ENCODE measurements at places on chromosomes 3 and 15.

DNA sequence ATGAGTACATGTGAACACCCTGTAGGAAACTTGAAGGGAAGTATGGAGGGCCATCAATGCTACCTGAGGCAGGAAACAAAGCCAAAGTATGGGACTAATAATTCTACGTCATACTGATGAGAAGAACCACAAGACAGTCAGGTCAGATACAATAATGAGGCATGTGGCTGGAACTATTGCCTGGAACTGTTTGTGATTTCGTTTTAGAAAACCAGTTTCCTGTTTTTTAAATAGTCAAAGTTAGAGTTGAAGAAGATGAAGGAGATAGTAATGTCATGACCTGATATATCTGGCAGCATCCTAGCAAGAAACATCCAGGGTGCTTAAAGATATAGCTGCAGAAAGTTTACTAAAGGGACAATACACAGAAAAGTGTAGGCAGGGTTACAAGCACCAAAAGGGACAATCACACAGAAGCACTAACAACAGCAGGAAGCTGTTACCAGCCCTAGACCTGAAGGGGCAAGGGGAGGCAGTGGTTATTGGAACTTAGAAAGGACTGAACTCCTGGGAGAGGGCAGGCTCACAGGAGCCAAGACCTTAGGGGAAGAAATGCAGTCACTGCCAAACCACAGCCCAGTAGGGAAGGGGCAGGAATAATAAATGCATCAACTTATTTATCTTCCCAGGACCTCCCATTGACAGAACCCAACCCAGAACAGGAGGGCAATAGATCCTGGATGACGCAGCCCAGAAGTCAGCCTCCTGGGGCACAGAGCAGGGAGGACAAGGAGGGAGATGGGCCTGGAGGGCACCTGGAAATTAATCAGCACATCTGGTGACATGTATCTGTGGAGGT, 302.1 kb upstream of the STT3B start:
- DNase-seq: no peak

DNA sequence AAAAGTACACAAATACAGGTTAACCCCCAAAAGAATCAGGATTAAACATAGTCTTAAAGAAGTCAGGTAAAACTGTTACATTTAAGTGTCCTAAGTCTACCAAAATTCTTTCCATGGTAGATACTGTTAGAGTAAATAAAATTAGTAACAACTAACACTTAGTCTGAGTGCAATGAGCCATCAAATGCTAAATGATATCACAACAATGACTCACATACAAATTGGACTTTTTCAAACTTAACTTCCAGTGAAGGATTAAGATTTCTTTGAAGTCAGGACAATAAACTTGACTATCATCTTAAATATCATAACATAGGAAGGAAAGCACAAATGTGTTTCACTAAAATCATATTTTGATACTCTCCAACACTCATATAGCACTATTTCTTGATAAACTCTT, 43.9 kb downstream of the ZNF148 start:
- no peak for DNase-seq

DNA sequence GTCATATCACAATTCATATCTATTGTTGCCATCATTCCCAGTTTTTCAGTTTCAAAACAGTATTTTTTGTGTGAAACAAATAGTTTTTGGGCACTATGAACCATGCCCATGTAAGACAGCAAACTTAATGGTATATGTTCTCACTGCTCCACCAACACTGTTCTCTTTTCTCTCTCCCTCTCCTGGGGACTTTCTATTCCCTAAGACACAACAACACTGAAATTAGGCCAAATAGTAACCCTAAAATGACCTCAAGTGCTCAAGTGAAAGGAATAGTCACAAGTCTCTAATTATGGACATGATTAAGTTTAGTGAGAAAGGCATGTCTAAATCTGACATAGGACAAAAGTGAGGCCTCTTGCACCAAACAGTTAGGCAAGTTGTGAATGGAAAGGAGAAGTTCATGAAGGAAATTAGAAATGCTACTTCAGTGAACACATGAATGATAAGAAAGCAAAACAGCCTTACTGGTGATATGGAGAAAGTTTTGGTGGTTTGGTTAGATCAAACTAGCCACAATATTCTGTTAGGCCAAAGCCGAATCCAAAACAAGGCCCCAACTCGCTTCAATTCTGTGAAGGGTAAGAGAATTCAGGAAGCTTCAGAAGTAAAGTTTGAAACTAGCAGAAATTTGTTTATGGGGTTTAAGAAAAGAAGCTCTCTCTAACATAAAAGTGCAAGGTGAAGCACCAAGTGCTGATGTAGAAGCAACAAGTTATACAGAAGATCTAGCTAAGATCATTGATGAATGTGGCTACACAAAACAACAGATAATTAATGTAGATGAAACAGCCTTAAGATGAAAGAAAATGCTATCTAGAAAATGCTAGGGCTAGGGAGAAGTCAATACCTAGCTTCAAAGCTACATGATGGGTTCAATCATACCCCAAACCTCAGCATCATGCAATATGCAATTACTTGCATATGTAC, 104.2 kb downstream of the CBLB start:
- DNase-seq: no peak

GRCh38 chr3:75983609-75984290, 198.4 kb upstream of the ZNF717 start:
- no peak for DNase-seq

GRCh38 chr3:25820366-25820765, 30.5 kb downstream of the OXSM start:
- DNase-seq: no peak

DNA sequence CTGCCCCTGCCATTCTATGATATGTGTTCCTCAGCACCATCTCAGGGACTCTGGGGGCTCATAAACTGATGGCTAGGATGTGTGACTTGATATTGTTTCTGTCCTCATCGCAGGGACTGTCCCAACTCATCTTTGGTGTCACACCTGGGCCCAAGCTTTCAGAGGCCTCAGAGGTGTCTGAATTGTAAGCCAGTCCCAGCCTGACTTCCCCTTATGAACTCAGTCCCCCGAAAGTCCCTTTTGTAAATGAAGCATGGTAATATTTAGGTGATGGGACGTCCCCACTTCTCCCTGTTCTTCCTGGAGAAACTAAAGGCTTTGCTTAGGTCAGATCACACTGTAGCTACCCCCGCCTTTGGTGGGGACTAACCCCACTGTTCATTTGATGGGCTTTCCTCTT, 142.4 kb upstream of the TLE3 start:
- DNase-seq: no peak

DNA sequence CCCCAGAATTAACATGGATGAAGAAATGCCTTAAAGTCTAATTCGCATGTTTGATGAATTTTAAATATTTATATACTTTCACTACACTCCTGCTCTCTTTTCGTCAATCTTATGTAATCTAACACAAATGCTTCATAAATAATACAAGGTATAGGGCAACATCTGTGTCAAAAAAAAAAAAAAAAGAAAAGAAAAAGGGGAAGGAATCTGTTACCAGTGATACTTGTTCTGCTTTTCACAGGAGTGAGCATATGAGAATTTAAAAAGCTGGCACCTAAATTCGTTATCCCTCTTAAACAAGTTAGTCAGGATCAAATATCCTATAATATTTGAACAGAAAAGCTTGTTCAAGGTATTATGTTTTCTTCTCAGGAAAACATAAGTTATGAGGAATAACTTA, 243.8 kb downstream of the KCNH8 start:
- no peak for DNase-seq

DNA sequence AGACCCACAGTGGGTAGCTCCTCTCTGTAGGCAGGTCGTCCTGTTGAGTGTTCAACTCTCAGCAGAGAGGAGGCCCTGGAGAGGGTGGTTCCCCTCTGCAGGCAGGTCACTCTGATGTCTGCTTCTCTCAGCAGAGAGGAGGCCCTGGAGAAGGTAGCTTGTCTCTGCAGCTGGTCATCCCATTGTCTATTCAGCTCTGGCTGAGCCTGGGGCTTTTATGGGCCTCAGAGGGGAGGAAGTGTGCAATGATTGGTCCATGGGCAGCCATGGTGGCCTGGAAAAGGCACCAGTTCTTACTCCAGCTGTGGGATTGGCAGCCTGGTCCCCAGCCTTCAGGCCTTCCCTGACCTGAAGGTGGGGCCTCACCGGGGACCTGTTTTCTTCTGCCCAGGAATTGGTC, 52.9 kb downstream of the PPCDC start:
- no peak for DNase-seq

- no peak for DNase-seq
Observed at GRCh38 chr3:73503781-73504180, 121.0 kb downstream of the PDZRN3 start.

- no peak for DNase-seq
Observed at GRCh38 chr3:72031581-72031980, 246.6 kb upstream of the PROK2 start.

DNA sequence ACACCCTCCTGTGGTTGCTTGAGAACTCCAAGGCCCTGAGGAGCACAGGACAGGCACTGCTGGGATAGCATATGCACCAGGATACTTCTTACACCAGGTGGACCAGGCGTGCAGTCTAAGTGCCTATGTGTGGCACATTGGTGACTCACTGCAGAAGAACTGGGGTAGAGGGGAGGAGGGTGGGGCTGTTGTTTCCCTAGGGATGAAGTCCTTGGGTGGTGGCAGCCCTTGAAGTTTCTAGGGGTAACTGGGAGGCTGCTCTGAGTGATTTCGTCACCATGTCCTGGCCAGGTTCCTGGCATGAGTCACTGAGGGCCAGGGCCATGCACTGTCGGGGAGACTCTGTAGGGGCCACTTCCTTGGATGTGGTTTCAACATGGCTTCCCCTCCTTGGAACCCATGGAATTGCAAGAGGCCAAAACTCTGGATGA, 15.9 kb downstream of the MYZAP start:
- no peak for DNase-seq

GRCh38 chr15:34147371-34148140, 45.7 kb downstream of the PGBD4 start:
- no peak for DNase-seq

- no peak for DNase-seq
Observed at GRCh38 chr3:101531473-101532086, 18.6 kb upstream of the SENP7 start.

- DNase-seq: no peak
Observed at GRCh38 chr3:73664389-73664788, 39.6 kb upstream of the PDZRN3 start.

- no peak for DNase-seq
Observed at GRCh38 chr3:136772709-136773108, 20.5 kb upstream of the STAG1 start.

DNA sequence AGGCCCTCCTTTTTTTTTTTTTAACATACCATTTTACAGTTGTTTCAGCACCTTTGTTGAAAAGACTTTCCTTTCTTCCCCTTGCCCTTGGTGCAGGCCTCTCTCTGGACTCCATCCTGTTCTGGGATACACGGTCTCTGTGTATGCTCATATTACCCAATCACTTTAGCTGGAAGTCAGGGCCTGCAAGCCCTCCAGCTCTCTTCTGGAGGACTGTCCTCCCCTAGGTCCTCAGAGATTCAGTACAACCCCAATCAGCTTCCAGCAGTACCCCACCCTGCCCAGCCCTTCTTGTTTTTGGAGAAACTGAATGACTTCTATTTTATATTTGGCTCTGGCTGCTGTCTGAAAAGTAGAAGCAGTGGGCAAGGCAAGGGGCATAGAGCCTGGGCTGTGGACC, 270.8 kb downstream of the KLF13 start:
- DNase-seq: no peak

GRCh38 chr3:105139881-105140560, 226.7 kb upstream of the ALCAM start:
- no peak for DNase-seq

DNA sequence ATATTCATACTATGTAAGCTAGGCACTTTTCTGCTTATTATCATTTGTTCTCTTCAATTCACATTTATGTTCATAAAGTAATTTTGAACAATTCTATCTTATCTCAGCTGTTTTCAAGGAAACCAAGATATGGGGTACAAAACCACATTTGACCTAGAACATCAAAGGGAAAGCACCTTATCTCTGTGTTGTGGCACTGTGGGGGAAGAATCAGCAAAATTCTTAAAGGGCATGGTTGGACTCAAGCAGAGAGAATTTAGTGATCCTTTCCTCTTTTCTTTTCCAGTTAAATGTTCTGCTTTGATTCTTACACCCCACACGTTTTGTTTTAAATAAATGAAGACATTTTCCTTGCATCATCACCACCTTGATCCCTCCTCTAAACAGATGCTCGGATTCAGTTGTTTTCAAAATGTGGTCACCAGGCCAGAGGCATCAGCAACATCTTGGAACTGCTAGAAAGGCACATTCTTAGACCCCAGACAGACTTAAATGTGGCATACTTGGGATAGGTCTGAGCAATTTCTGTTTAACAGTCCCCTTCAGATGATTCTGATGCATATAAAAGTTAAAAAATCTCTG, 128.4 kb upstream of the TP63 start:
- DNase-seq: no peak

DNA sequence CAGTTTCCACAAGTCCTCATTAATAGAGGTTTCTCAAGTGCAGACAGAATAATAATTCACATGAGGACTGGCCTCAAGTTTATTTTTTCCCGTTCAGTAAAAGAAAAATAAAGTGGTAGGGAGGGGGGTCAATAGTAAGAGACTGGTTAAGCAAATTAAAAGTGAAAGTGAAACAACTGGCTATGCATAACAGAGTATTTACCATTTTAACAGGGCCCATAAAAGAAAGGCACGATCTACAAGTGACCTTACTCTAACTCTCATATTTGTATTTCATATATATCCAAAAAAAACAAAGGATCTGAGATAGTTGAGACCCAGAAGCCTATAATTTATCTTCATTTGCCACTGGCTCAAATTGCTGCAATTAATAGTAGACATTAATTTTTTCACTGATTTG, 686.3 kb downstream of the NTRK3 start:
- DNase-seq: no peak

- DNase-seq: no peak
Observed at GRCh38 chr3:115602194-115602593, 21.1 kb upstream of the GAP43 start.

DNA sequence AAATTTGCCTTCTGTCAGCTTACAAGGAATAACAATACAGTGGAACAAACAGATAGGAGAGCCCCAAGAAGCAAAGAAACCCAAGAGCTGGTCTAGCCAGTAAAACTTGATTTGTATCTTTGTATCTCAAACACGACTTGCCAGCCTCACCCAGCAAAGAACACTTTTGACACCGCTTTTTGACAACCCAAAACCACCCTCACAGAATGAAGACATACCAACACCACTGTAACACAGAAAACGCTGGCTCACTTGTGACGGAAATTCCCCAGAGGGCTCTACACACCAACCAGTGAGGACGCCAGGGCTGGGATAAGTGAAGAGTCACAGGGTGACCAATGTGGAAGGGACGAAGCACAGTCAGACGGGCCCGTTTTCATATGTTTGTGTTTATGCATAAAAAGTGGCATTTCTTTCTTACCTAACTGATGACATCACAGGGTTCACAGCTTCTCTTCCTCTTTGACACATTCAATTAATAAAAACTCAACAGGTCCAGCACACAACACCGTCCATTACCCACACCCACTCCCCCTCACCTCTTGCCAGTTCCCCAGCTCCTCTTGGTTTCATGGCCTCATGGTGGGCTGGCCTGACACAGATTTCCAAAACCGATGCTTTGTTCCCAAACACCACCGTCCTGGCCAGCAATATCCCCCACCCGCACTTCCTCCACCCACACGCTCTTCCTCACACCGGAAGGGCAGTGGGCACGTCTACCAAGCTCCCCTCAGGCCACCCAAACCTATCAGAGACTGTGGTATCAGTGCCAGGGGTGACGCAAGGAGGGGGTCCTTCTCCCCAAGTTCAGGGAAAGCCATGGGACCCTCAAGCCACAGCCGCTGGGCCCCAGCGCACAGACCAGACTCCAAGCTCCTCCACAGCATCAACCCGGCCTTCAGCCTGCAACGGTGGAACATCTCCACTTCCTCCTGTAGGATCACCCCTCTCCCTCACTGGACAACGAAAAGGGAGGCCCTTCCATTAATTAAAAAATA, 94.2 kb downstream of the ADAMTS17 start:
- DNase-seq: no peak

GRCh38 chr3:129688271-129688895, 81.9 kb upstream of the PLXND1 start:
- DNase-seq: no peak
